ENCODE measurements at places on chromosomes 3 and 15. TPM values are rescaled to one million over a fixed set of nuclear protein-coding genes. Genes with fewer than 3 reads are reported as not detected.

Gene IREB2
- polyA plus RNA-seq = 68.4 TPM

Gene KIF9
- polyA plus RNA-seq = 24.4 TPM

GRCh38 chr3:138539352-138539751, 54.7 kb downstream of the CEP70 start:
- DNase-seq = no peak

DNA sequence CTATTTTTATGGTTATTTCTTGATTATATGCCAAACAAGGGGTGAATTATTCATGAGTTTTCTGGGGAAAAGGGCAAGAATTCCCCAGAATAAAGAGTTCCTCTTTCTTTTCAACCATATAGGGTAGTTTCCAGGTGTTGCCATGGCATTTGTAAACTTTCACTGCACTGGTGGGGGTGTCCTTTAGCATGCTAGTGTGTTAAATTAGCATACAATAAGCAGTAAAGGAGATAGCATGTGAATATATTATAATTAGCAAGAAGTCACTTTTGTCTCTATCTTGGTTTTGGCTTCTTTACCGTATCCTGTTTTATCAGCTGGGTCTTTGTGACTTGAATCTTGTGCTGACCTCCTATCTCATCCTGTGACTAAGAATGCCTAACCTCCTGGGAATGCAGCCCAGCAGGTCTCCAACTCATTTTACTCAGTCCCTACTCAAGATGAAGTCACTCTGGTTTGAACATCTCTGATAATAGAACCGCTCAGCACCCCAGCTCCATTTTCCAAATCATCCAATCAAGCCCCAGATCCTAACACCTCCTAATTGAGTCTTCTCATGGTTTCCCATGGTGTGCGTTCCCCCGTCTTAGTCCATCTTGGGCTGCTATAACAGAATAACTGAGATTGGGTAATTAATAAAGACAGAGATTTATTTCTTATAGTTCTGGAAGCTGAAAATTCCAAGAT, 3.4 kb upstream of the SELENOT start:
- no peak for DNase-seq

Gene LINGO1
- 20.8 TPM for polyA plus RNA-seq

DNA sequence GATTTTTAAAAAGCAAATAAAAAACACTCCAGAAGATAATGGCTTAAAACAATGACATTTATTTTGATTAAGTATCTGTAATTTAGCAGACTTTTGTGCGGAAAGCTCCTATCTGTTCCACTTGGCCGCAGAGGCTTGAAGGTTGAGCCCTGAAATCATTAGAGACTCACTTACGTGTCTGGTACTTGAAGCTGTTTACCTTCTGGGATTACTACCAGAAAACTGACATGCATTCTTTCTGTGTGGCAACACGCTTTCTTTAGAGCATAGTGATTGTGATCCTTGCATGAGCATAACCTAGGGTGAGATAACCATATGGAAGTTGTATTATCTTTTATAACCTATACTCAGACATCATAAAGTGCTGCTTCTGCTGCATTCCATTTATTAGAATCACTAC, 298.5 kb downstream of the SI start:
- DNase-seq = no peak

DNA sequence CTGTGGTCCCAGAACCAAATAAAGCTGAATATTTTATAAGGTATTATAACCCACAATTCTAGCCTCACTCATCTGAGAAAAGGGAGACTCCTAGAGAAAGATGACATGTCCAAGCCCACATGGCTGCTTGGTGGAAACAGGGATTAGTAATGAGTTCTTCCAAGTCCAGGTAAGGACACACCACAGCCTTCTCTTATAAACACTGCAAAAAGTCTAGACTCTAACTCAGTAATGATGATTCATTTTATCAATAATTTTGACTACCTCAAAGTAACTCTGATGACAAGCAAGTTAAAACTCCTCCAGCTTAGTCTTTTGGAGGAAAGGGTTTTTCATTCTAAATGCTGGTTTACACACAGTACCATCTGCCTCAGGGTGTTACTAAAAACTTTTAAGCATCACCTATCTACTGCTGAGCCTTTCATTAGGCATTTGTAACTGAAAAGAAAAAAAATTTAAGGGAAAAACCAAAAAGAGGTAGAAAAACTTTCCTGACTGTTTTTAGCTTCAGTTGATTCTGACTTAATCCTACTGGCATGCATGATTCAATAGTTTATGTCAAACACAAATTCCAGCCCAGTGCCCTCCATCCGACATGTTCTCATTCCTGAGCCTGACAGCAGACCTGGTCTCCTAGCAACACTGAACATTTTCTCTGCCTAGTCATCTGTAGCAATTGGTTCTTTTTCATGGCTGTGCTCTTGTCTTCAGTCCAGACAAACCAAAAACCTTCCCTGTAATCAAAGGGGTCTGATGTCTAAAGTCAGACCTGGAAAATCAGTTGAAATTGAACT, 43.9 kb downstream of the P3H2 start:
- DNase-seq = peak; percentile 83

- no peak for DNase-seq
Observed at GRCh38 chr3:66144568-66145407, 76.0 kb upstream of the SLC25A26 start.

- no peak for DNase-seq
Observed at GRCh38 chr3:68977486-68978167, 35.9 kb downstream of the EOGT start.

GRCh38 chr15:65631503-65631902, 9.8 kb downstream of the SLC24A1 start:
- no peak for DNase-seq

Gene MLF1
- polyA plus RNA-seq = 50.0 TPM

Gene CACNA2D2
- 14.0 TPM for polyA plus RNA-seq

GRCh38 chr15:31510057-31510456, 183.4 kb downstream of the KLF13 start:
- no peak for DNase-seq

Gene PIK3R4
- polyA plus RNA-seq = 40.5 TPM

GRCh38 chr3:178743297-178743696, 207.1 kb downstream of the KCNMB2 start:
- no peak for DNase-seq

GRCh38 chr15:101539930-101540329, 50.4 kb upstream of the PCSK6 start:
- no peak for DNase-seq

GRCh38 chr15:41010345-41010744, 57.1 kb downstream of the CHAC1 start:
- DNase-seq = no peak
